ENCODE measurements at places on chromosomes 16 and 17. TPM values are rescaled to one million over a fixed set of nuclear protein-coding genes. Genes with fewer than 3 reads are reported as not detected.

DNA sequence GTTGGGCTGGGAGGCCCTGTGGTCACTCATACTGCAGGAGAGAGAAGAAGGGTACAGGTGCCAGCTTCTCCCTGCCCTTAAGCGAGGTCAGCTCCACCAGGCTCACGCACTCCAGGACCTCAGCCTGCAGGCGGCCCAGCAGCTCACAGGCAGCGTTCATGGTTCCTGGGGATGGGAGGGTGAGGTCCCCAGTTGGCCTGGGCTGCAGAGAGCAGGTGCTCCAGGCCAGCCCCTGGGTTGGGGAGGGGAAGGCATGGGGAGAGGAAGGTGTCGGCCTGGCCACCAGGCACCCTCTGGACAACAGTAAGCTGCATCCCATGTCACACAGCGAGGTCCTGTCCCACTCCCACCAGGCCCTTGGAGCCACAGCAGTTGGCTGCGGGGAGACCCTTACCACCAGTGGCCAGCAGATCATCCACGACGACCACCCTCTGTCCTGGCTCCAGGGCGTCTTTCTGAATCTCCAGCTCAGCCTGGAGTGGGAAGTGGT is 2.0 kb downstream of the APRT start:
- no peaks in the 10 kb centered on the region for H3K27me3 ChIP-seq
- H3K36me3 ChIP-seq, result peaks cover 18% of the 10 kb centered on the region
- no peak for DNase-seq
- peak overlapping the region; percentile 74 for H3K4me3 ChIP-seq
- no peak overlapping the region for H3K27ac ChIP-seq

- H3K4me1 ChIP-seq, result peaks cover 11% of the 10 kb centered on the region
- H3K4me3 ChIP-seq, result no peak overlapping the region
- no peaks in the 10 kb centered on the region for H3K27me3 ChIP-seq
- no peak overlapping the region for H3K27ac ChIP-seq
Observed at GRCh38 chr16:10655415-10655977, 39.2 kb downstream of the TEKT5 start.

DNA sequence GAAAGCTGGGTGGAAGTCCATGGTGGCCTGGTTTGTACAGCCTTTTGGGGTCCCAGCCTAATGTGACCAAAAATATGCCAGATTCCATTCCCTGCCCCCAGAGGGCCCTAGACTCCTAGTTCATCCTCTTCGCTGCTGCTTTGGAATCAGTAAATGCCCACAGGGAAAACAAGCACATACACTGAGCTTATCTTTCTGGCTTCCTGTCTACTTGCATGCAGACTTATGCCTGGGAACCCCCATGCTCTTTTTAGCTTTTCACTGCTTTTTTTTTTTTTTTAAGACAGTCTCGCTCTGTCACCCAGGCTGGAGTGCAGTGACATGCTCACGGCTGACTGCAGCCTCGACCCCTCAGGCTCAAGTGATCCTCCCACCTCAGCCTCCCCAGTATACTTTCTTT is 6.2 kb upstream of the CD300LG start:
- no peaks in the 10 kb centered on the region for H3K36me3 ChIP-seq
- no peak overlapping the region for H3K27ac ChIP-seq
- DNase-seq, result no peak
- H3K4me1 ChIP-seq, result peaks cover 19% of the 10 kb centered on the region
- H3K4me3 ChIP-seq, result no peak overlapping the region

NPIPB13 gene
- 2.5 TPM for total RNA-seq

DNA sequence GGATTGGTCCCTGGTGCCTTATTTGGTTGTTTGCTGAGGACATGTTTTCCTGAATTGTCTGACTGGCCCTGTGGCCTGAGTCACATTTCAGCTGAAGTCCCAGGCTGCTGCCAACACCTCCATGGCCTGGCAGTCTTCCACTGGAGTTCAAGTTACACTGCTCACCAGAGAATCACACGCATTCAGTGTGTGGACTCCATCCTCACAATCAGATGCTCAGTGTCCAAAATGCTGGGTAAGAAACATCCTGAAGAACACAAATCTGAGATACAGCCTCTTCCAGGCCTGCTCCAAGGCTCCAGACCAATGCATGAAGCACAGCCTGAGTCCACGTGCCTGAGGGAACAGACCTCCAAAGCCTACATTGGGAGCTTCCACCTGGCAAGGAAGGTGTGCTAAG is 19.2 kb downstream of the CD300LB start:
- no peaks in the 10 kb centered on the region for H3K27me3 ChIP-seq
- peak; percentile 41 for DNase-seq
- no peak overlapping the region for H3K4me3 ChIP-seq
- no peak overlapping the region for H3K27ac ChIP-seq
- no peaks in the 10 kb centered on the region for H3K36me3 ChIP-seq

- peaks cover 62% of the 10 kb centered on the region for H3K27me3 ChIP-seq
- no peak for DNase-seq
- peaks cover 53% of the 10 kb centered on the region for H3K4me1 ChIP-seq
- H3K36me3 ChIP-seq, result no peaks in the 10 kb centered on the region
- H3K4me3 ChIP-seq, result peak overlapping the region; percentile 4
- H3K27ac ChIP-seq, result no peak overlapping the region
Observed at GRCh38 chr17:47846716-47847340, 4.1 kb downstream of the SP6 start.

DNA sequence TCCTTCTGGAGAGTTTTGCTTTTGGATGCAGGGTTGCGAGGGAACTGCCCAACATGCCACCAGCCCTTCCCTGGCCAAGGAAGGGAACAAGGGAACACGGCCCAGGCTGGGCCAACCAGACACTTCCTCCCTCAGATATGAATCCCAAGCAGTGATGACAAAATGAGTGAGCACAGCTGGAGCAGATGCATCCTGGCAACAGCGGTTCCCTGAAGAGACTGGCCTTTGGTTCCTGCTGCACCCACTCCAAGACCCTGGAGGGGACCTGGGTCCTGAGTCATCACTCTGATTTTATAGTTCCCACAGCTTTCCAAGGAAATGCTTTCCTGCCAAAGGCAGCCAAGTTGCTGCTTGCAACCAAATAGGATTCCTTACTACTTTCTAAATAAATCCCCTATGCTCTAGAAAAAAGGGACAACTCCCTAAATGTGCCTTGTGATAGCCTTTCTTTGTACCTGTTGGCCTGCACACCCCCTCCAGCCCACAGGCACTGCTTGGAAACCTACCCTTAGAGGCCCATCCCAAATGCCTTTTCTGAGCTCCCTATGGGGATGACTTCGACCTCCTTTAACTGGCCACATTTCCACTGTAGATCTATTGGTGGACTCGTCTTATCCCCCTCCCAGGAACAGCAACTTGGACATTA is 5.3 kb downstream of the ST3GAL2 start:
- H3K4me3 ChIP-seq, result no peak overlapping the region
- peak; percentile 74 for DNase-seq
- H3K27me3 ChIP-seq, result no peaks in the 10 kb centered on the region
- H3K36me3 ChIP-seq, result peaks cover 3% of the 10 kb centered on the region
- H3K4me1 ChIP-seq, result peaks cover 88% of the 10 kb centered on the region

ESRP2 gene
- 93.3 TPM for total RNA-seq
